AG20443 (cell line): ENCODE measurements at places on chromosomes 3 and 15.

- peak; percentile 45 for DNase-seq
Observed at GRCh38 chr3:125042725-125043406, 12.9 kb downstream of the HEG1 start.

- no peak for DNase-seq
Observed at GRCh38 chr3:192413461-192413860, 313.9 kb downstream of the FGF12 start.

GRCh38 chr15:83288381-83288801 is 3.9 kb upstream of the BNC1 start:
- no peak for DNase-seq

DNA sequence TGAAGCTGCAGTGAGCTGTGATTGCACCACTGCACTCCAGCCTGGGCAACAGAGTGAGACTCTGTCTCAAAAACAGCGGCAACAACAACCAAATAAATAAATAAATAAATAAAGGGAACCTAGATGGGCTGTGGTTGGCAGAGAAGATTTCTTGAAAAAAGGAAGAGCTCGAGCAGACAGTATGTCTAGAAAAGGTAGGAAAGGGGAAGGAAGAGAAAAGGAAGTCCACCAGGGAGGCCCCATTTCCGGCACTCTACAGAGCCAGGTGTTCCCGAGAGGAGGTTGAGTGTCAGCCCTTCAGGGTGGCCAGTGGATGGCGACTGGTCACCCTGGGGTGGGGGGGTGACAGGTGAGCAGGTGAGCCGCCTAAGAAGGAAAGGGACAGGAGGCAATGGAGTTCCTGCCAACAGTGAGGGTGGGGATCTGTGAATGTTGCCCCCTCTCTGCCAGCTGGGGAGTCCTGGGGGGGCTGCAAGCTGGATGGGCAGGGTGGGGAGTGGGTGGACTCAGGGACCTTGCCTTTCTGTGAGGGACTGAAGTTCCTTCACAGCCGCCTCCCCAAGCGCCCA is 14.8 kb downstream of the PAQR5 start:
- no peak for DNase-seq

DNA sequence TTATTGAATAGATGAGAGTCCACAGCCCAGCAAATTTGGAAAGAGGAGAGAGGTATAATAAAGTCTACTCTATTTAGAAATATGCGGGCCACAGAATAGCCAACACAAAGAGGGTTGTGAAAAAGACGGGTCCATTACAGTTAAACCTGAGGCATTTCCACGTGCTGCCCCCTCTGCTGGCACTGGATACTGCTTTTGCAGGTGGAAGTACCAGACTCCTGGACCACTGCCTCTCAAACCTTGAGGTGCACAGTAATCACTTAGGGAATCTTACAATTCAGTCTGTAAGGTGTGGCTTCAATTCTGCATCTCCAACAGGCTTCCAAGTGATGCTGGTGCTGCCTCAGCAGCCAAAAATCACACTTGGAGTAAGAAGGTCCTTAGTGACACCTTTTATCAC is 3.0 kb upstream of the TFDP2 start:
- no peak for DNase-seq

GRCh38 chr15:95162531-95162930 is 931.2 kb downstream of the MCTP2 start:
- DNase-seq: no peak

DNA sequence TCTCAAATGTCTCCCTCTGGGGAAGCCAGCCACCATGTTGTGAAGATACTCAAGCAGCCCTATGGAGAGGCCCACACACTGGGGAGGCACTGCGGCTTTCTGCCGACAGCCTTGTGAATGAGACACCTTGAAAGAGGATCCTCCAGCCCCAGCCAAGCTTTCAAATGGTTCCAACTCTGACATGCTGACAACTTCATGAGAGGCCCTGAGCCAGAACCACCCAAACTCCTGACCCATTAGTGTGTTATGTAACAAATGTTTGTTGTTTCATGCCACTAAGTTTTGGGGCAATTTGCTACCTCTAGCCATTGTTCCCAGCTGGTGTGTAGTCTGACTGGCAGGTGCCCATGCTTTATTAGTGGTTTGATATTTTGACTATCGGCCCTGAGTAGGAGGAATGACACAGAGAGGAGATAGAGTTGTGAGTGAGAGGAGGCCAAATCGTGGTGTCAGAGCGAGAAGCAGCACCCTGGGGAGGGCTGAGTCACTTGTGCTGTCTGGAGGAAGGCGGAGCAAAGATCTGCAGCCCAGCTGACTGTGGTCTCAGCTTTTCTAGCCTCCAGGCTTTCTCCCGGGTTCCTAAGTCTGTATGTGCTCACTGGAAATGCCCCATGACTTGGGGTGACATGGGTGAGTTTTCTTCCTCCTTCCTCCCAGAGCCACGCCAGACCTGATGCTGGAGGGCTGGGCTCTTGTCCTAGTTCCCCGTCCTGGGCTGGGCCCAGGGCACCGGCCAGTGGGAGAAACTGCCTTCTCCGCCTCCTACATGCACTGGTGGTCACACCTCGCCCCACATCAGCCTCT is 56.7 kb upstream of the BLM start:
- peak; percentile 95 for DNase-seq

DNA sequence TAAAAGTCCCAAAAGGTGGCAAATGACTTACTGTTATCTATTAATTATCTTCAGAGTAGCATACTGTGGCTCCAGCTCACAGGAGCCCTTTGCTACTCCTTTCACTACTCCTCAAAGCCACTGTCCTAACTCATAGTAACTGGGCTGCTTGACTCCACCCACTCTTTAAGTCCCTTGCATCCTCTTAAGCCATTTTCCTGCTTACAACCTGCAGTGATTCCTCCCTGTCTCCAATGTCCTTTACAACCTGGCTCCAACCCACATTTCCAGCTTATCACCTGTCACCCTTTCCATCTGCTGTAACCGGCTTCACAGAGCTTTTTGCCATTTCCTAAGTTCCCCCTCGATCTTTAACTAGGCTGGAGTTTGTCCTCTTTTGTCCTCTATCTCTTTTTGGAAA is 388.1 kb downstream of the FGF12 start:
- no peak for DNase-seq

- DNase-seq: peak; percentile 77
Observed at GRCh38 chr15:59221511-59222505, 15.2 kb downstream of the LDHAL6B start.

- DNase-seq: peak; percentile 14
Observed at GRCh38 chr3:32703491-32703972, 18.5 kb downstream of the CNOT10 start.

DNA sequence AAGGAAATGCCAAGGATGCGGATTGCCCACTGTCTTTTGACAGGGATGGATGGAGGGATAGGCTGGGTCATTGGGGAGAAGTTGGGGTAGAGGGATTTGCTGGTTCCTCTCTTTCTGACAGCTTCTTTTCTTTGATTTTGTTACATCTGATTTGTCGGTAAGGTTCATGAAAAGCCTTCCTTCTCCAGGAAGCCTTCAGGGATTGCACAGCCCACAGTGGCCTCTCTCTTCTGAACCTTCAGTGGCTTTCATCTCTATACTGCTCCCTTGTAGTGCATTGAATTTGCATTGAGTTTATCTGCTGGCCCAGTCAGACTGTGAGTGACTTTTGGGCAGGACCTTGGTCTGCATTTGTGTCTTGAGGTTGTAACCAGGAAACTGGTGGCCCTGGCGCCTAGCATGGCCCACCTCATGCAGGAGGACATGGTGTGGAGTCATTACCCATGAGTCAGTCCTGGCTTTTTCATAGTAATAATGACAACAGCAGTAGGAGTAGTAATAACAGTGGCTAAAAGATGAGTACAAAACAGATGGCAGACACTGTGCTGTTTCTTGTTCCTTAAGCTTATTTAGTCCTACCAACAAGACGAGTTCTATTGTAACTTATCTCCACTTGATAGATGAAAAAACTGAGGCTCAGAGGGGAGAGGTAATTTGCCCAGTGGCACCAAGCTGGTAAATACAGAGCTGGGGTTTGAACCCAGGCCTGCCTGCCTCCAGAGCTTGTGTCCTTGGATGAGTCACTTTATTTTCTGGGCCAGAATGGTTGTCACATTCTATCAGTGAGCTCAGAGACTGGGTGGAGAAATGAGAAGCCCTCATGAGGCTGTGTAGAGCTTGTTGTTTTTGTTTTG is 28.4 kb downstream of the SMAD6 start:
- DNase-seq: peak; percentile 72

DNA sequence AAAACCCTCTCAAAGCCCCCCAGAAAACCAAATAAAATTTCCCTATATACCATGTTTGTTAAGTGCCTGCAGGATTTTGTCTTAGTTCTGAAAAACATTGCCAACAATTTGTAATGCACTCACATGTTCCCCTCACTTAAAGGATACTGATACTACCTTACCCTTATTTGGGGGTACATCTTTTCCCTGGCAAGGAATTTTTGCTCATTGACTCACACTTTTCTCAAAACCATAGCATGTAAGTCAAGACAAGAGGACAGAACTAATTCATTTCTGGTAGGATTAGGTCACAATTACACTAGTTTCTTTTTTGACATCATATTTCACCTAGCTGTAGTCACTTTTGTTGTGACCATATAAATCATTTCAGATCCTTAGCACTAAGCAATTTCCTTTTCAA is 222.2 kb downstream of the THRB start:
- DNase-seq: no peak

GRCh38 chr3:123723522-123724168 is 138.8 kb upstream of the HACD2 start:
- DNase-seq: peak; percentile 81

GRCh38 chr3:4547799-4548198 is 54.7 kb downstream of the ITPR1 start:
- no peak for DNase-seq

- no peak for DNase-seq
Observed at GRCh38 chr15:51270706-51271105, 67.7 kb downstream of the CYP19A1 start.

DNA sequence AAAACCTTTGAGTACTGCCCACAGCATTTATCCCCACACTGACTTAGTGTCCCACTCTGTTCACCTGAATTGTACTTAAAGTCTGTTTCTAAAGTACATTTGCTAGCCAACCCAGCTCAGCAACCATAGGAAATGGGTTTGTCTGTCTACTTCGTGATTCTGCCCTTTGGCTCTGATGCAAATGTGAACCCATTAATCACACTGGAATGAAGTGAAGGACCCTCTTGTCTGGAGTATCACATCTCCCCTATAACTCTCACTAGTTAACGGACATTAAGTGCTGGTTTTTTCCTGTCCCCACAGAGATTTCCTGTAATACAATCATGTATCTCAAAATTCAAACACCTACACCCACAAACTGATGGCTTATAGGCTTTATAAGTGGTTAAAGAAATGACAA is 20.5 kb downstream of the EID1 start:
- no peak for DNase-seq

- DNase-seq: no peak
Observed at GRCh38 chr3:186938716-186939115, 8.4 kb downstream of the ST6GAL1 start.

DNA sequence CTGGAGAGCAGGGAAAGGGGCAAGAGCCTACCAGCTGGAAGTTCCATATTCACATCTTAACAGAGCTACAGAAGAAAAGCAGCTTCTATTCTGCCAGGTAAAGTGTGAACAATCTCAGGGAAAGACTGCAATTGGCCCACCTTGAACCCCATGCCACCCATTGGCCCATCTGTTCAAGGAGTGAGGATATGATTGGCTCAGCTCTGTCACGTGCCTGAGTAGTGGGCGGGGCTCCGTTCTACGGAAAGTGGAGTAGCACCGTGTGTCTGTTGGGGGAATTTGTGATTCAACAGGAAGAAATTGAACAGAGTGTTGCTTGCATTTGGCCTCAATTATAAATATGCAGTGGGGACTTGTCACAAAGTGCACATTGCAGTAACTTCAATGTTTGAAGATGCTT is 81.8 kb downstream of the MINAR1 start:
- DNase-seq: no peak

DNA sequence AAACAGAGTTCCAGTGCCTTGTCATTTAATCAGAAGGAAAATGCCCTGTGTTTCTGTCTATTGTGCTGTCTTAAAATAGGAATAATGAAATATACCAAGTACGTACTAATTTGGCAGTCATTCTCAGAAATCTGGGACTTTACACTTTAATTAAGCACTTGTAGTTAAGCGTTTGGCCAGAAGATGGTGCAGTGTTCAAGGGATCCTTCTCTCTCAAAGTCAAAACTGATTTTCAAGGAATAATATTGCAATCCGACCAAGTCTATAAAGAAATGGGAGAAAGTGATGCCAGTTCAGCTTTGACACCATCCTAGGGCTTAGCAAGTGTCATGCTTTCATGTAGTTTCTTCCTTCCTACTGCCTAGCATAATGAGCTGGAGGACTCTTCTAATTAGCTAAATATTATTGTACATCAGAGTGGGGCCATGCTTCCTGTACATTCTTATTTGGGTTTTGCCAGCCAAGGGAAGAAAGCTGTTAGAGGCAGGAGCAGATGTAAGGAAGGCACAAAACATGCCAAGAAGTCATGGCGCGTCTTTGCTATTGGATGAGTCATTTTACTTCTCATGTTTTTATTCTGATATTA is 64.8 kb downstream of the SAMMSON start:
- DNase-seq: peak; percentile 40

GRCh38 chr3:56917361-56918110 is 115.8 kb upstream of the ARHGEF3 start:
- no peak for DNase-seq

- no peak for DNase-seq
Observed at GRCh38 chr3:113606539-113607218, 74.3 kb downstream of the SIDT1 start.

DNA sequence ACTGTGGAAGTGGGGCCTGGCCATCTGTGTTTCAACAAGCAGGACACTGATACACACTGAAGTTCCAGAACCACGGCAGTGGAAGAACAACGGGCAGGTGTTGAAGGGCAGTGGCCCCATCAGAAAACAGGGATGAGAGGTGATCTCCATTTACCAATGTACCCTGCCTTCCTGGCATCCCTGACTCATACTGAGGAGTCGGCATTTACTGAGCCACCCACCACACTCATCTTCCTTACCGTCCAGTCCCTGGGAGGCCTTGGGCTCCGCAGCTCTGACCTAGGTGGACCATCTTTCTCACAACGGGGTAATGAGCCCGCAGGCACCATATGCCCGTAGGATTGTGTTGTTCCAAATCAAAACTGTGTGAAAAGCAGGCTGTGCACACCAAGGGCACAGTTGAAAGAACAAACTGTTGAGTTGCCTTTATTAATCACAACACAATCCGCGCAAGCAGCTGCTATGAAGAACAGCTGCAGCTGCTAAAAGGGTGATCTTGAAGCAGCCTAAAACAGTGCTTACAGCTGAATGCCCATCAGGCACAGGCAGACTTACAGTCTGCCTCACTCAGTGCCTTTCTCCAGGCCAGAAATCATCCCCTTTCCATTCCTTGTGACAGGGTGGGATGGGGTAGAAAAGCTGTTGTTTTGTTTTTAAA is 12.9 kb downstream of the MB21D2 start:
- no peak for DNase-seq

GRCh38 chr15:48566668-48567067 is 78.8 kb downstream of the FBN1 start:
- no peak for DNase-seq
